ENCODE measurements at places on chromosomes 16 and 17. TPM values are rescaled to one million over a fixed set of nuclear protein-coding genes. Genes with fewer than 3 reads are reported as not detected.

The CHD9 gene
- 185 TPM for total RNA-seq

The HOXB7 gene
- total RNA-seq = not detected

The C17orf107 gene
- total RNA-seq = 4.3 TPM

The KCNH6 gene
- total RNA-seq = 0.27 TPM

The MPP3 gene
- 49.0 TPM for total RNA-seq

The PPP1R1B gene
- total RNA-seq = 6.1 TPM

The ABCA8 gene
- 33.7 TPM for total RNA-seq

The SLFN5 gene
- 8.0 TPM for total RNA-seq

The SPATA22 gene
- total RNA-seq = 0.64 TPM

The GFER gene
- total RNA-seq = 9.5 TPM

The ABCC11 gene
- 0.54 TPM for total RNA-seq

The GDPD1 gene
- 31.8 TPM for total RNA-seq

Data from cerebellum (tissue), 4 donors.